ENCODE measurements at places on chromosomes 13 and 19.

DNA sequence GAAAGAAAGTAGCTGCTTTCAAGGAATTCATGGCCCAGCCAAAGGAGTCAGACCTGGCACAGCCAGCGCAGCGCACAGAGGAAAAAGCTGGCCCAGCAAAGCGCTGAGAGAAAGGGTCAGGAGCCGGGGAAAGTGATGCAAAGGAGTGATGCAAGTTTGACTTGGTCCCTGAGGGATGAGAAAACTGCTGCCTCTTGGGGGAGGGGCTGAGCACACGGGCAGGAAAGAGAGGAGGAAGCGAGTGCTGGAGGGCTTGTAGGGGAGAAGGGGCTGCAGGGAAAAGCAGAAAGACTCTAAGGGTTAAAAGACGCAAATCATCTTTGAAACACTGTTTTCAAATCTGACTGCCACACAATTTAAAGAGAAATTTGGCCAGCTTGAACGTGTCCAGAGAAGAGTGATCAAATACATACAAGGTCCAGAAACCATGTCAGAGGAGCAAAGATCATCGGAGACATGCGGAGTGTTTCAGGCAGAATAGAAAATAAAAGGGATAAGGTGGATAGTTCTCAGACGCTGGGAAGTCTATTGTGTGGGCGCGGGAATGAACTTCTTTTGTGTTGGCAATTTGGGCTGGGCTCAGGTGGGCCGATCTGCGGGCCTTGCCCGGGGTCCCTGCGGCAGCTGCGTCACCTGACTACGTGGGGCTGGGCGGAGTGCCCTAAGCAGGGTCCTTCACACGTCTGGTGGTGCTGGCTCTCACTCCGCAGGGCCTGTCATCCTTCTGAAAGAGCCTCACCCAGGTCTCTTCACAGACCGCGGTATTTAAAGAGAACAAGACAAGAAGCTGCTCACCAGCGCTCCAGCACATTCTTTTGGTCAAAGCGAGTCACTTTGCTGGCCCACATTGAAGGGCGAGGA lies 18.1 kb downstream of the N4BP2L1 start:
- DNase-seq: no peak

GRCh38 chr19:8552810-8553209 lies 24.4 kb downstream of the MYO1F start:
- no peak for DNase-seq

GRCh38 chr13:27627380-27627779 lies 5.7 kb downstream of the POLR1D start:
- DNase-seq: no peak

DNA sequence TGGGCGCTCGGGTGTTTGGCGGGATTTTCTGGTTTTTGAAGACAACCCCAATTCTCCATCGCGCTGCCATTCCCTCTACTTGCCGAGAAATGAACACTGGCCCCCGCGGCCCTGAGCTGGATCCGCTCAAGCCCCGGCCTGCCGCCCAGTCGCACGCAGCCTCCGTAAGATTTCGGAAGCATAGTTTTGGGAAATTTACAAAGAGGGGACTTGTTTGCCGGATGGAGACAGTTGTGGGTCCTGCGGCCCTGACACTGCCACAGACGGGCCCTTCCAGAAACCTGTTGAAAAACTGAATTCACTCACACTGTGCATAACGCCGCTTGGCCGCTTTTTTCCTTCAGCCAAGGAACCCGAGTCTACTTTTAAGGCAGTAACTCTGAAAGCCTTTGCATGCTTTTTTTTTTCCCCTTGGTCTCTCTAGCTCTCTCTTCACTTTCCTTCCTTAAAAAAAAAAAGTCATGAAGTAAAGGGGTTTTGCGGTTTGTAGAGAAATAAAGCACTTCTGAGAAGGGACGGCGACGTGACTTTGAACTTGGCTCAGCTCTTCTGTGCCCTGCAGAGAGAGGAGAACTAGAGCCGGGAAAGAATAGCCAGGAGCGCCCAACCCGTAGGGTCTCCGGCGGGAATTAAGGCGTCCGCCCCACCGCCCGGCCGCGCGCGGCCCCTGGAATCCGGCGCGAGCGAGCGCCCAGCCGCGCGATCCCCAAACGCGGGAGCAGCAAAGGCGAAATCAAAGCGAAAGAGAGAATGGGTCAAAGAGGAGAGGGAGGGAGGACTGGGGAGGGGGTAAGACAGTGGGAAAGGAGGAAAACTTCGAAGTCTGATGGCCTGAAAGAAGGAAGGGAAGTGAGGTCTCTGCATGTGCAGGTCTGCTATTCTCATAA lies 3.4 kb upstream of the ZIC2 start:
- no peak for DNase-seq

DNA sequence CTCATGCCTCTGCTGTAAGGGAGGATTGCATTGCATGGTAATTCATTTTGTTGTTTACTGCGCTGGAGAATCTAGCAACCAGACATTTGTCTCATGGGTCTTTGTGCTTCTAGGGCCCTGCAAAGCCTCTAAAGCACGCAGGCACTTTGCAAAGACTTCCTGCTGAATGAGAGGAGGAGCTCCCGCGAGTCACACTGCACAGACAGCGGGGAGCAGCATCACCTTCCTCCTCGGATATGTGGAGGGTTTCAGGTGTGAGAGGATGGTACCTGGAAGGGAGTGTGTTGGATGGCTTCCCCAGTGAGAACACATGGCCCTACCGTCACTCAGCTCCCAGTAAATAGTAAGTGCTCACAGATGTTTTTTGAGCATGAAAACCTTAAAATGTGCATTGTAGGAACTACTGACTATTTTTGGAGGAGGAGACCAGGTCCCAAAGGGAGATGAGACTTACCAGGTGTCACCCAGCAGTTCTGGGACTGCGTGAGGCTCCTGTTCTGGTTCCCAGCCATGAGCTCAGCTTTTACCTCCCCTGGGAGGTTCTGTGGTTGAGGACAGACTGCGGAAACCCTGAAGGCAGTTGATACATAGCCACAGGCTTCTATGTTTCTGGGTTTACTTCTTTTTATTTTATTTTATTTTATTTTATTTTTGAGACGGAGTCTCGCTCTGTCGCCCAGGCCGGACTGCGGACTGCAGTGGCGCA lies 278.0 kb downstream of the FGF9 start:
- DNase-seq: no peak

DNA sequence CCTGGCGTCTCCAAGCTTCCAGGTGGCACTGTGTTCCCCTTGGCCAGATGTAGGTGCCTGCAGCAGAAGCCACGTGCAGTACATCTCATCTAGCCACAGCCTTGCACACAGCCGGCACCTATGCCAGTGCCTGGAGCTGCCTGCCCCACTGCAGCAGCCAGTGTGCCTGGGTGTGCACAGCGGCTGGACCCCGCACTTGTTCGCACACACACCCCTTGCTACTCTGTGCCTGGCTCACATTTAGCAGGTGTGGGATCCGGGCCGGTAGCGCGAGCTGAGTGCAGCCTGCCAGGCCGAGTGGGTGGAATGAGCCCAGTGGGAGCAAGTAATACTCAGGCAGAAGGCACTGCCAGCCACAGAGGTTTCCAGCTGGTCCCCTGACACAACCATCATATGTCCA lies 26.9 kb upstream of the RBM26 start:
- no peak for DNase-seq

GRCh38 chr13:107233541-107233940 lies 665.6 kb upstream of the ARGLU1 start:
- no peak for DNase-seq

DNA sequence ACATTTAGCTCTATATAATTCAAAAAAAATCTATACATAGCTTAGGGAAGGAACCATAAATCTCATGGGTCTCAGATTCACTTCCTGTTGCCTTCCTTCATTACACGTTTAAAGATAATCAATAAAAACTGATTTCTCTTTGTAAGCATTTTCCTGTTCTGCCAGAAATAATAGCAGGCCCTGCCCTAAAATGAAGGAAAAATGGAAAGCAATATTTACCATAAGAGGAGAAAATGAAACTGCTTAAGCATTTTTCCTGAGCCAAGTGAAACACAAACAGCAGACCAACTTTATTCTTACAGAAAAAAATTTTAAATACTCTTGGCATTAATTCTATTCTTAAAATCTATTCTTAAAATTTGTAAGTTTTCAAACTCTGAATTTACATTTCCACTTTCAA lies 4.0 kb downstream of the LHFPL6 start:
- DNase-seq: no peak

GRCh38 chr19:8659905-8660304 lies 29.5 kb downstream of the NFILZ start:
- DNase-seq: no peak

DNA sequence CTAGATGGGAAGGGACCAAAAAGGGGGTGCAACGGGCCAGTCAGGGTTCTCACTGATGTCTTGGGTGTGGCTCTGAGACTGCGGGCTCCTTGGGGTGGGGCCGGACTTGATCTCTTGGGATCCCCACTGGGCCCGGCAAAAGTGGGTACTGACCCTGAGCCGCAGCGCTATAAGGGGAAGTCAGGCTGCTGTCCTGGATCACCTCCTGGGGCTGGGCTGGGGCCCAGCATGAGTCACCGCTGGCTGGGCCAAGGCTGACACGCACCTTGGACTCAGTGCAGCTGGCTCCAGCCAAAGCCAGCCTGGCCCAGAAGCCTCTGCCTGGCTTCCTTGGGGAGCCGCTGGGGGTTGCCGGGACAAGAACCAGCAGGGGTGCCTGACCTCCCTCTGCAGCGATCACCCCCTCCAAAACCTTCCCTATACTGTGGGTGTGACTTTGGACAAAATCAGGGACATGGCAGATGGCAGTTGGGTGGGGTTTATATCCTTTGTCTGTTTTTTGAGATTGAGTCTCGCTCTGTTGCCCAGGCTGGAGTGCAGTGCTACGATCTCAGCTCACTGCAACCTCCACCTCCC lies 617 bp upstream of the IQCN start:
- no peak for DNase-seq

DNA sequence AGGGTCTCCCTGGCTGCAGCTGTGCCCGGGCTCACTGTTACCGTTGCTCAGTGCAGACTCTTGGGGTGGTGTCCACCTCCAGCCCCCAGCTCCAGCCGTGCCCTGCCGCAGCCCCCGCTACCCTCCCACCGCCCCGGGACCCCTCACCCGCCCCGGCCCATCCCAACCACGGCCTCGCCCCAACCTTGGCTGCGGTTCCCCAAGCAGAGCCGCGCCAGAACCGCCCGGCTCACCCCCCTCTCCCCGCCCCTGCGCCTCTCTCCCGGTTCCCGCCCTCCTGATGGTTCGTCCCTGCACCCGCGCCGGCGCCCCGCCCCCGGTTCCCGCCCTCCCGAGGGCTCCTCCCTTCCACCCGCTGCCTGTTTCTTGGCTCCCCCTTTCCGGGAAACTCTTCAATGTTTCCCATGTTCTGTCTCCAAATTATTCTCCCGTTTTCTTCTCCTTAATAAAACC lies 40.3 kb downstream of the ANKRD10 start:
- DNase-seq: no peak

DNA sequence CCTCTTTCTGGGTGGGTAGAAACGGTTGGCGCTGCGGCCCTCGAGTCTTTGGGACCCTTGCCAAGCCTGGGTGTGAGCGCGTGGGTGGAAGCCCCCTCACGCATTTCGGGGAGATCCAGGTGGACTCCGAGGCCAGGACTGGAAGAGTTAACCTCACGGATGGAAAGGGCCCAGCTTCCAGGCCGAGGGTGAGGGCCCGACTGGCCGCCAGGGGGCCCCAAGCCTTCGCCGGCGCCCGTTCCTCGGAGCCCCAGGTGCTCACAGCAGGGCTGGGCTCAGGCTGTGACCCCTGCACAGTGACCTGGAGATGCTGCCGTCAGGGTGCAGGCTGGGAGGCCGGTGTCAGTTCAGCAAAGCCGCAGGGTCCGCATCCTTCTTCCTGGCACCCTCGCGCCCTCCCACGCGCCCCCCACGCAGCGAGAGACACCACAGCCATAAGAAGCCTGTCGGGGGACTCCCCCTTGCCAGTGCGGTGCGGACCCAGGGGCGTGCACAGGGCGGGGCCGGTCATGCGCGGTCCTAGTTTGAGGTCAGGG lies 34.2 kb upstream of the TMEM255B start:
- peak; percentile 70 for DNase-seq

- no peak for DNase-seq
These were observed 187.5 kb downstream of the TM9SF2 start for GRCh38 chr13:99688776-99689175.

- no peak for DNase-seq
These were observed 744.1 kb downstream of the UQCRFS1 start for GRCh38 chr19:28468701-28469459.

GRCh38 chr19:4327877-4328242 lies 10.8 kb downstream of the STAP2 start:
- DNase-seq: no peak

DNA sequence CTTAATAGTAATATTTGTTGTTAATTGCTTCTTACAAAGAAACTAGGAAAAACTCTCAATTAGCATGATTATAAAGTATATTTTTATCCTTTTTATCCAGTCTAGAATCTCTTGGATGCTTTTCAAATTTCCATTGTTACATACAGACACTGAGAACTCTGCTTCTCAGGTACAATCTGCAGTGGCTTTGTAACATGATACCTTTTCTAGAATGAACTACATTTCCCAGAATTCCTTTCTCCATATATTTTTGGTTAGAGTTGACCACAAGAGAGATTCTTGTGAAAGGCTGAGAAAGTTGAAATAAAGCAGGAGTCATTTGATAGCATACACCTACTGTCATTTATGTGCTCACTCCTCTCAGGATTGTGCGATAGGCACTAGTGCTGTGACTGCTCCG lies 148.6 kb downstream of the SLITRK6 start:
- no peak for DNase-seq

GRCh38 chr13:99905814-99906213 lies 65.8 kb downstream of the ZIC5 start:
- no peak for DNase-seq

DNA sequence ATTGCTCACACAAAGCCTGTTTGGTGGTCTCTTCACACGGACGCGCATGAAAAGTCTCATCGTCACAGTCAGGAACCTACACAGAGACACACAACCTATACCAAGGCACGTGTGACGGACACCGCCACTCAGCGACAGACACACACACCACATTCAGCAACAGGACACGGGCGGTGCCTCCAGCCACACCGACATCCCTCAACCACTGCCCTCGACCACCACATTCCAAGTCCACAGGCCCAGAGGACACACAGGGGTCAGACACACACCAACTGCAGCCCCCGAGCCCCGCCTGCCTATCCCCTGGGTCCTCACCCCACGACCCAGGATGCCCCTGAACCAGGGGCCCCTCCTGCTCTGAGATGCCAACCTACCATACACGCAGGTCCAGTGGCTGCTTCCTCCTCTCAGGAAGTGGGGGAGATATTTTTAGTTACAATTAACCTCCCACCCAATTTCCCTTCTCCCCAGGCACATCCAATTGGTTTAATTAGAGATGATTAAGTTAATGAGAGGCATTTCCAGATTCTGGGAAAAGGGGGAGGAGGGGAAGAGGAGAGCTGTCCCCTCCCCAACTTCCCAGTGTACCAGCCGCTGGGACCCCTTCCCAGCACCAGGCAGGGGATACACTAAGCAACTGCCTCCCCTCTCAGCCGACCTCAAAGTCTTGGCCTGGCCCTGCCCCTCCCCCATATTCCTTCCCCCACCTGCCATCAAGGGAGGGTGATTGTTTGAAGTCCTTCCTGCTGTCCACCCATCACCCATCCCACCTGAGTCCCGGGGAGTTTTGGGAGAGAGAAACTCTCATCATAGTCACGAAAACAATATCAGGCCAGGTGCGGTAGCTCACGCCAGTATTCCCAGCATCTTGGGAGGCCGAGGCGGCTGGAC lies 20.4 kb downstream of the MEIS3 start:
- DNase-seq: no peak

GRCh38 chr19:32692727-32693061 lies 1.1 kb downstream of the NUDT19 start:
- no peak for DNase-seq

GRCh38 chr19:3849092-3849491 lies 19.7 kb downstream of the ZFR2 start:
- DNase-seq: peak; percentile 32

Data from stimulated activated CD8-positive, alpha-beta memory T cell treated with anti-CD3 and anti-CD28 coated beads, Interleukin-7, amount 100 ng/mL, for 1 hour (primary cell).